Chondrocyte (in vitro differentiated cells): ENCODE measurements at places on chromosomes 5 and 9. TPM values are rescaled to one million over a fixed set of nuclear protein-coding genes. Genes with fewer than 3 reads are reported as not detected.
A peak's percentile ranks its signal among the peaks of the same experiment; 100 is the strongest.

Gene PDCD1LG2
- total RNA-seq, result 0.73 to 1.3 TPM (median 1.1 TPM) in 3 replicates

Gene TEX48
- not detected in 3 replicates for total RNA-seq

Gene KLF9
- total RNA-seq, result 29.8 to 32.7 TPM (median 31.0 TPM) in 3 replicates

Gene PRRX2
- 4.9 to 5.7 TPM (median 5.0 TPM) in 3 replicates for total RNA-seq

Gene AJM1
- total RNA-seq, result 6.3 to 7.5 TPM (median 7.4 TPM) in 3 replicates

Gene RFESD
- 0.97 to 1.9 TPM (median 1.7 TPM) in 3 replicates for total RNA-seq

Gene MOB3B
- total RNA-seq, result 2.4 to 3.8 TPM (median 3.7 TPM) in 3 replicates

DNA sequence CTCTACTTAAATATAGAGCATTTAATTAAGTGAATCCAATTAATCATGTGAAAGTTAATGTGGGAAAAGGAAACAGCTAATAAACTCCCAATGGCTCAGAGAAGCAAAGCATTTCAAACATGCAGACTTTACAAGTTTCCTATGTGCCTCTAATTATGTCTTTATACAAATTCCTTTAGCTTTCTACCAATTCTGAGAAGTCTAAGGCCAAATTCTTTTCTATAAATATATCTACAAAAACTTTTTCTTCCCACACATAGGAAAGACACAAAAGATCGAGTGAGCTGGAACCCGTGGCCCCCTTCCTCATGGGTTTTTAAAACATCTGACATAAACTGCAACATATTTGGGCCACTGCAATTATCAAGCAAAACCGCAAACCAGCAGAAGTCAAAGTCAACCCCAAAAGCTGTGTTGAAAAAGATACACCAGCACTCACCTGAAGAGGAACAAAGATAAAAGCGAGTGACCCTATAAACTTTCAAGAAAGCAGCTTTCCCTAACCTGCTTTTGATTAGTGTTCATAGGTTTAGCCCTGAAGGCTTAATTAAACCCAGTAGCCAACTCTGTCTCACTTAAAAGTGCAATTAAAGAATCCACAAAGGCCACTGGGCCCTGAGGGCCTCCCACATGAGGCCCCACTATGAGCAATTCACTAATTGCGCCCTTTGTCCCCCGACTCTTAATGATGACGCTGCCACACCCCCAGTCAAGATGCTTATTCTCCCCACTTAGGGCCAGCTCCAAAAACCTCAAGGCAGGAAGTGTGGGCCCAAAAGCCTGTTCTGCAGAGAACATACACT lies 12.1 kb downstream of the SEMA5A start:
- H3K27ac ChIP-seq, result peak overlapping the region; percentile 95
- H3K4me3 ChIP-seq, result peak overlapping the region; percentile 41
- no peaks in the 10 kb centered on the region for H3K27me3 ChIP-seq
- no peak for DNase-seq

- DNase-seq, result no peak
- H3K4me3 ChIP-seq, result no peak overlapping the region
- H3K27me3 ChIP-seq, result no peaks in the 10 kb centered on the region
- no peaks in the 10 kb centered on the region for H3K36me3 ChIP-seq
Observed at GRCh38 chr5:179484201-179484600, 66.2 kb upstream of the RUFY1 start.

DNA sequence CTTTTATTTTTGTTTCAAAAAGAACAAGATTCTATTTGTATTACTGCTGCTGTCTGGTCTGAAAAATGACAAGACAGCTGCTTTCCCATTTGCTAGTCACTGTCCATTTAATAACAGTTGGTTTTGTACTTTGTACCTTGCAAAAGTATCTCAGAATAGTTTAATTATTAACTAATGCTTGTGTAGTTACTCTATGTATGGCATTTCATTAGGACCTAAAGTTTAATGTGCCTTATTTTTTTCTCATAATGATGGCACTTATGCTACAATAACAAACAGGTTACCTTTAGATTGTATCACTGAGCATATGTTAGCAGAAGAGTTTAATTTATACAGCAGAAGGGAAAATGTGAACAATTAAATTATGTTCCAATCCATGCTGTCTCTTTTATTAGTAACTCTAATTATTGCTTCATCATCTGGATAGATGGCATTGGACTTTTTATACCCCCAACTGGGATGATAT lies 134.2 kb downstream of the CDH10 start:
- no peak overlapping the region for H3K27ac ChIP-seq
- H3K4me3 ChIP-seq, result no peak overlapping the region
- peaks cover 2% of the 10 kb centered on the region for H3K27me3 ChIP-seq
- no peaks in the 10 kb centered on the region for H3K36me3 ChIP-seq
- no peaks in the 10 kb centered on the region for H3K4me1 ChIP-seq

- peaks cover 2% of the 10 kb centered on the region for H3K4me1 ChIP-seq
- no peak overlapping the region for H3K4me3 ChIP-seq
- DNase-seq, result no peak
Observed at GRCh38 chr9:21570643-21571275, 88.6 kb upstream of the IFNE start.

DNA sequence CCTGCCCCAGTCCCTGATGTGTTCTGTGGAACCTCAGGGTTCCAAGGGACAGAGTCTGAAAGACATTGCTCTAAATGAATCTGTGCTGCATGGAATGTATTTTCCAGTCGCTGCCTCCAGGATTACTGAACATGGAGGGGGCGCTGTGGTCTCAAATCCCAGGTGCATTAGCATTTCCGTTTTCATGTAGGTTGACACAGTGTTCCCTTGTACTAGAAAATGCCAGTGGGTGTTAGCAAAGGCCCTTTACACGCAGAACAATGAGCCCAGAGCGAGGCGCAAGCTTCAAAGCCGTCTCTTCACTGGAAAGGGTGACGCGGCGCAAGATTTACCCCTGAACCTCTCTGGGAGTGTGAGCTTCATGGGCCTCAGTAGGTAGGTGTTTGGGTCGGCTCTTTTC lies 308.3 kb downstream of the SLIT3 start:
- H3K27ac ChIP-seq, result peak overlapping the region; percentile 62
- no peak overlapping the region for H3K4me3 ChIP-seq
- H3K36me3 ChIP-seq, result peaks cover 2% of the 10 kb centered on the region

DNA sequence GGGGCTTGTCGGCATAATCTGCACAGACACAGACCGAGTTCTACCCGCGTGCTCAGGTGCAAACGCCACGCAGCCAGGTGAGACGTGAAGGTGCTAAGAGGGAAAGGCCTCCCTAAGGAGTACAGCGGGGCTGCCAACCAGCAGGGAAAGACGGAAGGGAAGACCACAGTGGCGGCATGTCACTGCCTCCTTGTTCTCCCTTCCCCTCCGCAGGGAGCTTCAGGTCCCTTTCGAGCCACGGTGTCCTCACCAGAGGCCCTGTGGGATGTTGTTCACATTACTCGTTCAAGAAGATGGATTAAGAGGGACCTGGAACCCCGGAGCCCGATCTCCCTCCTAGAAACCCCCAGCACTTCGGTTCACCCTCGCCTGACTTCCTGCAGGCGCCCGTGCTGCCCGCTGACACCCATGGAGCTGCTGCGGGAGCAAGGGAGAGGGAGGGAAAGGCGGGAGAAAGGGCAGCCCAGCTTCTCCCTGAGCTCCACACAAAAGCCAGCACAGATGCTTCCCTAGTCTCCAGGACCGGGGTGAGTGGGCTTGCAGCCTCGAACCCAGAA lies 686 bp downstream of the BRD9 start:
- DNase-seq, result peak; percentile 78
- H3K36me3 ChIP-seq, result peaks cover 12% of the 10 kb centered on the region
- no peaks in the 10 kb centered on the region for H3K27me3 ChIP-seq

GRCh38 chr9:76370396-76371023 lies 23.7 kb downstream of the RFK start:
- DNase-seq, result no peak
- H3K27me3 ChIP-seq, result no peaks in the 10 kb centered on the region
- no peaks in the 10 kb centered on the region for H3K36me3 ChIP-seq

DNA sequence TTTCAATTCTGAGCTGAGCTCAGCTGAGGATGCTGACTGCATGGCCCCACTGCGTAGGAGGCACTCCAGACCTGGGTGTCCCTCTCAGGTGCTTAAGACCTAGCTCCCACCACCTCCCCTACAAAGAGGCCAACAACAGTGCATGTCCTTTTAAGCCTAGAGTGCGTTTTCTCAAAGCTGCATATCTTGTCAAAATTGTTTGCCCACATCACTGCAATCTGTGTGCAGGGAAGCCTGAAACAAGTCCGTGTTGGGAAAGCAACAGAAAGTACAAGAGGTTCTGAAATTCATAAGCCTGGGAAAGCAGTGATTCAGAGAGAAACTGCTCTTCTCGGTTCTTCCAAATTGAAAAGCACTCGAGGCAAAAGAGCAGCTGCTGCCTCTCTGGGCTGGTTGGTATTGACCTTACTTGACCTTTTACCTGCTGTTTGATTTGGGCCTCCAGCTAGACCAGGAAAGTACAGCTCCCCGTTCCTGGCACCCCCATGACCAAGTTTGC lies 238.4 kb downstream of the NR2F1-AS1 start:
- H3K4me1 ChIP-seq, result peaks cover 10% of the 10 kb centered on the region
- no peaks in the 10 kb centered on the region for H3K36me3 ChIP-seq
- no peak overlapping the region for H3K27ac ChIP-seq
- no peak overlapping the region for H3K4me3 ChIP-seq

- peaks cover 7% of the 10 kb centered on the region for H3K27me3 ChIP-seq
- DNase-seq, result no peak
- peaks cover 6% of the 10 kb centered on the region for H3K36me3 ChIP-seq
- H3K27ac ChIP-seq, result no peak overlapping the region
- no peaks in the 10 kb centered on the region for H3K4me1 ChIP-seq
- no peak overlapping the region for H3K4me3 ChIP-seq
Observed at GRCh38 chr5:97591781-97592180, 408.7 kb upstream of the RIOK2 start.

DNA sequence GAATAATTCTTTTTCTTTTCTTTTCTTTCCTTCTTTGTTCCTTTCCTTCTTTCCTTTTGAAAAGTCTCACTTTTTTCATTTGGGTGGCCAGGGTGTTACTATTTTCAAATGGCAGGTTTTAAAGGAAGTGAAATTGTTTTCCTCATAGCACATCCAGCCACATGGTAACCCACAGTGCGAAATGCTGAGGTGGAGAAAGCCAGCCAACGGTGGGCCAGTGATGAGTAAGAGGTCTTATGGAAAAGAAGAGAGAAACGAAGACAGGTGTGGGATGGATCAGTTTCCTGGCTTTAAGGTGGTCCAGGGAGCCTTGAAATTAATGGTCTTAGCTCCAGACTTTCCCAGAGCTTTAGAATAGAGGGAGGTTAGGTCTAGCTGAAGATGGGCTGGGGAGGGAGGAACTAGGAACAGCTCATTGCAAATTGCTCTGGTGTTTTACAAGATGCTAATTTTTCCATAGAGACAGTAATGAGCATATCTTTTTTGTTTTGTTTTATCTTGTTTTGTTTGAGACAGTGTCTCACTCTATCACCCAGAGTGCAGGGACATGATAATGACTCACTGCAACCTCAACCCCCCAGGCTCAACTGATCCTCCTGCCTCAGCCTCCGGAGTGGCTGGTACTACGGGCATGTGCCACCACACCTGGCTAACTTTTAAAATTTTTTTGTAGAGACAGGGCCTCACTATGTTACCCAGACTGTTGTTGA lies 17.8 kb downstream of the ITK start:
- peaks cover 50% of the 10 kb centered on the region for H3K27me3 ChIP-seq
- H3K4me3 ChIP-seq, result no peak overlapping the region
- DNase-seq, result no peak
- no peak overlapping the region for H3K27ac ChIP-seq

- no peak overlapping the region for H3K4me3 ChIP-seq
- H3K27ac ChIP-seq, result no peak overlapping the region
- DNase-seq, result no peak
- peaks cover 4% of the 10 kb centered on the region for H3K4me1 ChIP-seq
- H3K27me3 ChIP-seq, result peaks cover 16% of the 10 kb centered on the region
Observed at GRCh38 chr5:164277720-164278119, 772.3 kb downstream of the MAT2B start.

GRCh38 chr5:126778675-126779403 lies 1.9 kb downstream of the LMNB1 start:
- H3K27ac ChIP-seq, result peak overlapping the region; percentile 88
- no peaks in the 10 kb centered on the region for H3K27me3 ChIP-seq
- peaks cover 26% of the 10 kb centered on the region for H3K4me1 ChIP-seq

- H3K27ac ChIP-seq, result no peak overlapping the region
- no peak overlapping the region for H3K4me3 ChIP-seq
- DNase-seq, result no peak
- peaks cover 11% of the 10 kb centered on the region for H3K36me3 ChIP-seq
- H3K4me1 ChIP-seq, result peaks cover 9% of the 10 kb centered on the region
- H3K27me3 ChIP-seq, result no peaks in the 10 kb centered on the region
Observed at GRCh38 chr9:32968101-32969011, 33.1 kb downstream of the APTX start.

- H3K27me3 ChIP-seq, result no peaks in the 10 kb centered on the region
- peak overlapping the region; percentile 77 for H3K27ac ChIP-seq
- H3K4me1 ChIP-seq, result peaks cover 18% of the 10 kb centered on the region
- no peak for DNase-seq
- no peak overlapping the region for H3K4me3 ChIP-seq
Observed at GRCh38 chr5:54159893-54160195, 150.5 kb downstream of the ARL15 start.

GRCh38 chr9:122084026-122084675 lies 9.0 kb downstream of the TTLL11 start:
- H3K4me3 ChIP-seq, result no peak overlapping the region

DNA sequence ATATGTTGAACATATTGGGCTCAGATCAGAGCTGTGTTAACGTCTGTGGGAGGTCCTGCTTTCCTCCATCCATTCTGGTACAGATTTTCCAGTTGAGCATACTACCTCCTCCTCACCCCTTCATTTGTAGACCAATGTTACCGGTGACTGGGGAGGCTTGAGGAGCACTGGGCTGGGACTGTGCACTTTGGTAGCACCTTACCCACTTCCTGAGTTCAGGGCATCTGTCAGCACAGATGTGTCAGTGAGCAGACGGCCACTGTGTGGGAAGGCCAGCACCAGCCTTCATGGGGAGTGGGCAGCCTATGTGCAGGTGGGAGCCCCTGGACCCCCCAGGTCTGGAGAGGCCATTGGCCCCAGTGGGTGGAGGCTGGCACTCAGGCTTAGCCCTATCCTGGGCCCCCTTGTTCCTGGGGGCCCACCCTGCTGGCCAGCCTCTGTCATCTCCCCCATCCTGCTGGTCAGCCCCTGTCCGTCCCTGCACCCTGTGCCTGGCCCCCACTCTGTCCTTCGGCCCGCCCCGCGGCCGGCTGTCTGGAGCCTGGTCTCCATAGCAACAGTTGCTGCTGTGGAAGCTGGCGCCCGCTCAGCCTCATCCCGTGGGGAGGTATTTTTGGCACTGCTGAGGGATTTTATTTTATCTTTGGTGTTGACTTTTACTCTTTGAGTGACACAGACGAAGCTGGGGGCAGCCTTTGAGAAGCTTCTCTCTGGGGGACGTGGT lies 21.3 kb downstream of the WNK2 start:
- no peak overlapping the region for H3K4me3 ChIP-seq
- peak overlapping the region; percentile 49 for H3K27ac ChIP-seq
- H3K36me3 ChIP-seq, result no peaks in the 10 kb centered on the region

GRCh38 chr9:135980926-135981630 lies 19.9 kb upstream of the UBAC1 start:
- H3K27ac ChIP-seq, result no peak overlapping the region
- no peaks in the 10 kb centered on the region for H3K27me3 ChIP-seq
- peaks cover 7% of the 10 kb centered on the region for H3K4me1 ChIP-seq
- no peak overlapping the region for H3K4me3 ChIP-seq
- no peak for DNase-seq
- H3K36me3 ChIP-seq, result no peaks in the 10 kb centered on the region

DNA sequence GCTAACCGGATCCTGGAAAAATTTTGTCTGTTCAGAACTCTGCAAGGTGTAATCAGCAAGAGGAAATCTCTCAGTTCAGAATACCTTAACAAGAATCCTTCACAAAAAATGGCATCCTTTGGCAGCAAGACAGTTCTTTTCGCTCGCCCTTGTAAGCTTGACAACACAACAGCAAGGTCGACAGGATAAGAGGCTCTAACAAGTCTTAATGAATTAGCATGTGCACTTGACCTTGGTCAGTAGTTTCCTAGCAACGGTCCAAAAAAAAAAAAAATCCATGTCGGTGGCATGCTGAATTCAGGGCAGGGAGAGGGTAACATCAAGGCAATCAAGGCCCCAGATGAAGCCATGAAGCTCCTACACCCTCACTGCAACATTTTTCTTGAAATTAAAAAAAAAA lies 172.8 kb downstream of the APBA1 start:
- H3K27ac ChIP-seq, result no peak overlapping the region
- no peaks in the 10 kb centered on the region for H3K36me3 ChIP-seq
- H3K4me1 ChIP-seq, result peaks cover 10% of the 10 kb centered on the region
- H3K27me3 ChIP-seq, result no peaks in the 10 kb centered on the region
